RPMI7951 (cell line): ENCODE measurements at places on chromosomes 3 and 15. TPM values are rescaled to one million over a fixed set of nuclear protein-coding genes. Genes with fewer than 3 reads are reported as not detected.

GRCh38 chr3:132290833-132291232 is 26.4 kb upstream of the ACP3 start:
- peak; percentile 83 for DNase-seq

DNA sequence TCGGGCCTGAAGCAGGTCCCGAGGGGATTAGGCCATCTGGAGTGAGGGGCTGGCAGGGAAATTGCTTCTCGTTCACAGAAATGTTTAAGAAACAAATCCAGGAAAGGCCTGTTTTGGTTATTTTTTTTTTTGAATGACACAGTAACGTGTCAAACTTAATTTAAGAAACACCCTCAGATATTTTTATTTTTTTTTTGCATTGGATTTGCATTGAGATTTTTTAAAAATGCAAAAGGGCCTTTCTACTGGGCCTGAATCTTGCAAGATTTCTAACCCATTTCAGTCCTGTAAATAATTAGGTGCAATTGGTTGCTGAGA is 25.0 kb upstream of the KLF13 start:
- DNase-seq, result no peak

DNA sequence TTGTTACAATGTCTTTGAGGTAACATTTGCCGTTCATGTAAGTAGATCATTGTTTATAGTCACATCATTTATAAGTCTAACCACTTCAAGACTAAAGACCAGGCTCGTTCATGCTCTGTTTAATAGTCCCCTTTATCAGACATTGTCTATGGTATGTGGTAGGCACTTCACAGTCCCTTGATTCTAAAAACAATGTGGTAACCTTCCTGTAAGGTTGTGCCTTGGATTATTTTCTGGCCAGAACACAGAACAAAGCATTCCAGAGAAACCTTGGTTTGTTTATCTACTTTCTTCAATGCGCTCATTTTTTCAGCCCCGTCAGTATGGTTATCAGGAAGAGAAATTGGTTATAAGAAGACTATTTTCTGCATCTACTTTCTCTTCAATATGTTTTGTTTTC is 16.3 kb upstream of the ST3GAL6 start:
- no peak for DNase-seq

- DNase-seq, result peak; percentile 99
Measured at GRCh38 chr15:88918738-88919137, 5.6 kb upstream of the MFGE8 start.

- DNase-seq, result peak; percentile 42
Measured at GRCh38 chr3:115996420-115997108, 373.3 kb downstream of the GAP43 start.

DNA sequence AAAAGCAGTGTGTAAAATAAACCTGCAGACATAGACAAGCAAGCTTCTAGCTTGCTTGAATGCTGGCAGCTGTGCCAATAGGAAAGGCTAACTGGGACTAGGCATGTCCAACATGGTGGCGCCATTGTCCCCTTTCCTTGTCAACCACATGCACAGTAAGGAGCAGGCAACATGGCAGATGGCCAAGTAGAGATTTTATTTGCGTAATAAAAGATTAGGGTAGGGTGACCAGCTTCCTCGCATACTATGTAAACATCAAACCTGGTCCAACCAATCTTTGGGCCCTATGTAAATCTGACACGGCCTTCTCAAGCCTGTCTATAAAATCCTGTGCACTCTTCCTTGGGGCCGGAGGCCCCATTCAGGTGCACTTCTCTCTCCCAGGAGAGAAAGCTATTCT is 575.4 kb upstream of the GOLIM4 start:
- DNase-seq, result no peak

DNA sequence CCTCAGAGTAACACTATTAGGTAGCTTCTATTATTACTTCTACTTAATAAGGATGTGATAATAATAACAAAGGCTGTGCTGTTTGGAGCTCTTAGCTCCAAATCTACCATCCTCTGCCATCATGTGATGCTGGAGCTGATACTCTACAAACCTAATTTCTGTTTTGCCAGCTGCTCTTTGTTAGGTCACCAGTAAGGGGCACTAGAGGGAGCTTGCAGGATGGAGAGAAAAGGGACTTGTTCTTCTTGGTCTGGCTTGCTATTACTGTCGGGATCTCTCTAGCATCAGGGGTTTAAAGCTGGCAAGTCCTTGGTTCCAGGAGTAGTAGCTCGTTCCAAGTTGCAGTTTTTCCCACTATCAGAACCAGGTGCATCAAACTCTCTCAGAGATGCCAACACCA is 194.9 kb upstream of the KBTBD8 start:
- no peak for DNase-seq

DNA sequence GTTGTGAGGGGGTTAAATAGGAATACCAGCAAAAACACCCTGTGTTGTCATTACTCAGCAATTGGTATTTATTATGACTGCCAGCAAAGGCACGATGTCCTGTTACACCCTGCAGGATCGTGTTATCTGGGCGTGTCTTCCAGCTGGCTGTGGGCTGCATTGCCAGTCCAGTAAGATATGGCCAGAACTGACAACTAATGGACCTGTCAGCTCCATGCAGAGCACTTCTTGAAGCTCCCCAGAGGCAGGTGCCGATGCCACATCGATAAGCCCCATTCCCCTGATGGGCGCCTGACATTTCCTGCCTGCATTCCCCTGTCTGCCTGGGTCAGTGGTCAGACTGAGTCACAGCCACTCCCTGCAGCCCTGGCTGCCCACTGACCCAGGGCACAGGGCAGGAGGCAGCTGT is 79.7 kb upstream of the RASGRF1 start:
- DNase-seq, result peak; percentile 52

- DNase-seq, result no peak
Measured at GRCh38 chr3:50433954-50434353, 69.5 kb downstream of the CACNA2D2 start.

DAZL gene
- not detected in 2 replicates for total RNA-seq

IMP3 gene
- total RNA-seq, result 127 and 153 TPM in 2 replicates

CD86 gene
- not detected in 2 replicates for total RNA-seq

TF gene
- total RNA-seq, result 0.96 TPM in 1 of 2 replicates, not detected in the other

RSRC1 gene
- 65.3 and 83.5 TPM in 2 replicates for total RNA-seq
